ENCODE measurements at places on chromosomes 4 and X.

- DNase-seq, result no peak
Measured at GRCh38 chr4:86496094-86497080, 97.7 kb upstream of the PTPN13 start.

DNA sequence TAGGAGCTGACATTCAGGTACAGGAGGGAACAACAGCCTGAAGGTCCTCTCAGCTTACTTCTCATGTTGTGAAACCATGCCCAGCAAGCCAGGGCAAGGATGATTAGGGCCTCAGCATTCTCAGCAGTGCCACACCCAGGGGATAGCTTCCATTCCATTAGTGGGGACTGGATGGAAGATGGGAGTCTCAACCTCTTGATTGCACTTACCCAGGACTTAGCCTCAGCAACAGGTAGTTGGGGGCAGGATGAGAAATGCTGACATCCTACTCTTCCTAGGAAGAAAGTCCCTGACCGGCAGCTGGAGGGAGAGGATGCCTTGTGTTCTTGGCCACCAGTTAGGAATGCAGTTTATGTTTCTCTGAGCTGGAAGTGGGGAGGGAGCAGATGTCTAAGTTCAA lies 8.8 kb upstream of the BEX3 start:
- DNase-seq, result no peak

- DNase-seq, result no peak
Measured at GRCh38 chrX:22526339-22526738, 253.6 kb downstream of the CBLL2 start.

- no peak for DNase-seq
Measured at GRCh38 chr4:55125763-55126541, 557 bp upstream of the KDR start.

DNA sequence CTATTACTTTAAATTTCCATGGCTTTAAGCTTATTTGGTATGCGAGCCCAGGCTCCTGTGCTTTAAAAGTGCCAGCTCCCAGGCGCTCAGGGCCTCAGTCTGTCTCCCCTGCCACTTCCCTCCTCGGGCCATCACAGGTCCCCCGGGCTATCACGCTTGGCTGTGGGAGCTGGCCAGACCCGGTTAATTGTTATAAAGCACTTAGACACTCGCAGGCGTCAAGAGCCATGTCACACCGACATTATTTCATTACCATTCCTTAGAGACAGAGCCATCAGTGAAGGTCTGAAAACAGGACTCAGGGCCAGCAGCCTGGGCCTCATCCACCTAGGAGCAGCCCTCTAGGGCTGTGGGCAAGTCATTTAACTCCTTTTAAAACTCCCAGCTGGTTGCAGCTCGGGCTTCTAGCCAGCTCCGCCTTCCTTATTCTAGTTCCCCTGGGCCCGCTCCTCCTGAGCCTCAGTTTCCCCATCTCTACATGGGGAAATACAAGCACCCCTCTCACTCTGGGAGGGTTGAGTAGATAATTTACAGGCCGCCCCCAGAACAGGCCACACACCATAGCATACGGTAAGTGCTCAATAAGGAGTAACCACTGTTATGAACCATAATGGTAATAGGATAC lies 99.0 kb downstream of the HMX1 start:
- DNase-seq, result no peak

DNA sequence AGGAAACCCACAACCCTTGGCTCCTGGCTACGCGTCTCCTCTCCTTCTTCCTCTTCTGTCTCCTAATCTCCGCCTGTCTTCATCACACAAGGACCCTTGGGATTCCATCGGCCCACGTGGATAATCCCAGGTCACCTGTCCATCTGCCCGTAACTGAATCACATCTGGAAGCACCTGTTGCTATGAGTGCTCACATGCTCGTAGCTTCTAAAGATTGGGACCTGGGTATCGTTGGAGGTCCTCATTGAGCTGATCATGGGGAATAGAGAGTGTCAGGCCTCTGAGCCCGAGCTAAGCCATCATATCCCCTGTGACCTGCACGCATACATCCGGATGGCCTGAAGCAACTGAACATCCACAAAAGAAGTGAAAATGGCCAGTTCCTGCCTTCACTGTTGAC lies 175.4 kb downstream of the SHOX start:
- DNase-seq, result no peak

GRCh38 chr4:105950701-105951100 lies 55.4 kb downstream of the NPNT start:
- DNase-seq, result no peak

GRCh38 chr4:31905363-31905762 lies 1185.2 kb downstream of the PCDH7 start:
- no peak for DNase-seq

GRCh38 chr4:126890994-126891393 lies 741.8 kb upstream of the INTU start:
- DNase-seq, result no peak

DNA sequence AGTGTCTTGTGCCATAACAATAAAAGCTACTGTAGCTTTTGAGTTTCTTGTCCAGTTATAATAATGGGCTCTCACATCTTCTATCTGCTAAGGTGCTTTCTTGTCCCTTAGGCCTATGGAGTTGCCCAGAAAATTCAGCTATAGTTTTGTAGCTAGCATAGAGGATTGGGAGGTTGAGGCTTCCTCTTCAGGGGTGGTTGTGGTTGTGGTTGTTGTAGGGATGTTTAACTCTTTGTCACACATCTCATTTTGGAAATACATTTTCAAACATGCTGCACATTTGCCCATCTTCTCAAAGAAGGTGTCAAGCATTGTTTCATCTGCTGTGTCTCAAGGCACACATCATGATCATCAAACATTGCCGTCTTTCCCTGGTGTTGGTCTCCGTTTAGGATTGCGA lies 65.0 kb downstream of the ATXN3L start:
- no peak for DNase-seq

DNA sequence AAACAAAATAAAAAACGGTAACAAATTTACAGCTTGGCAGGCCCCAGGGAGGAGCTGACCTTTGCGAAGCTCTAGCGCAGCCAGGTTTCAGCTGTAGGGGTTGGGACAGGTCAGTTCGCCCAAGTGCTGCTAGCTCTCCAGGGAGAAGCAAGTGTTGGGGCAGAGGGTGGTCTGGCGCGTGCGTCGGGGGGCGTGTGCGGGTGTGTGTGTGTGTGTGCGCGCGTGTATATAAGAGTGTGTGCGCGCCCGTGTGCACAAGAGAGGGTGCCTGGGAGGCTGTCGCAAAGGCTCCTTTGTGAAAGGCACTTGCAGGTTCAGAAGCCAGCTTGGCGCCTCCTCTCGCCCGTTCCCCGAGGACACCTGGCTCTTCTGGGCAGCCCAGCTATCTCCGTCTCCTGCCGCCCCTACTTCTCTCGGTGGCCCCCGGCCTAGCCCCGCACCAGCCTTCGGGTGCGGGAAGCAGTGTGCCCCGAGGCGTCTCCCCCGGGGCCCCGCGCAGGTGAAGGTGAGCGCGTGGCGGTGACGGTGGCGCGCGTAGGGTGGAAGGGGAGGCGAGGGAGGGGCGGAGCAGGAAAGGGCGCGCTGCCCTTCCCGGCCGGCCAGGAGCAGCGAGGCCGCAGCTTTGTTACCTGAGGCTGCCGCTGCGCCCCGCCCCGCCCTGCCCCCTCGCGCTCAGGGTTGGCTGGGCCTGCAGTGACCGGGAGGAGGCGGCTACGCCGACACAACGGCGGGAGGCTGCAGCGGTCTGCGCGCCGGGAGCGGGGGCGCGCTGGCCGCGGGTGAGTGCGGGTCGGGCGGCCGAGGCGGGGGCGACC lies at the start of gene FHDC1:
FHDC1 (plus strand) TSS at position 693 of the 815 bp plus-strand sequence. CDS start 6,735 bp downstream, outside the sequence.
- DNase-seq, result no peak

- DNase-seq, result no peak
Measured at GRCh38 chr4:80788798-80789197, 241.7 kb upstream of the BMP3 start.

All from brain pericyte (primary cell).